ENCODE measurements at places on chromosomes 6 and 20.

- no peak for DNase-seq
These were observed 3.0 kb upstream of the GPX5 start for GRCh38 chr6:28522594-28523240.

GRCh38 chr20:35002426-35003210 is 47.0 kb downstream of the MYH7B start:
- no peak for DNase-seq

- DNase-seq: no peak
These were observed 21.1 kb downstream of the SPTLC3 start for GRCh38 chr20:13029687-13030375.

GRCh38 chr6:109747221-109747620 is 56.1 kb downstream of the FIG4 start:
- DNase-seq: no peak

- DNase-seq: peak; percentile 76
These were observed at the start of gene ZSCAN16 for GRCh38 chr6:28124350-28124970. Gene ZSCAN16, plus strand, starts transcription at chr6:28124609. Its CDS starts 835 bp downstream, at chr6:28125444.

- no peak for DNase-seq
These were observed 58.8 kb upstream of the CNKSR3 start for GRCh38 chr6:154569156-154569862.

- DNase-seq: no peak
These were observed 16.7 kb upstream of the GSTA3 start for GRCh38 chr6:52925919-52926792.

DNA sequence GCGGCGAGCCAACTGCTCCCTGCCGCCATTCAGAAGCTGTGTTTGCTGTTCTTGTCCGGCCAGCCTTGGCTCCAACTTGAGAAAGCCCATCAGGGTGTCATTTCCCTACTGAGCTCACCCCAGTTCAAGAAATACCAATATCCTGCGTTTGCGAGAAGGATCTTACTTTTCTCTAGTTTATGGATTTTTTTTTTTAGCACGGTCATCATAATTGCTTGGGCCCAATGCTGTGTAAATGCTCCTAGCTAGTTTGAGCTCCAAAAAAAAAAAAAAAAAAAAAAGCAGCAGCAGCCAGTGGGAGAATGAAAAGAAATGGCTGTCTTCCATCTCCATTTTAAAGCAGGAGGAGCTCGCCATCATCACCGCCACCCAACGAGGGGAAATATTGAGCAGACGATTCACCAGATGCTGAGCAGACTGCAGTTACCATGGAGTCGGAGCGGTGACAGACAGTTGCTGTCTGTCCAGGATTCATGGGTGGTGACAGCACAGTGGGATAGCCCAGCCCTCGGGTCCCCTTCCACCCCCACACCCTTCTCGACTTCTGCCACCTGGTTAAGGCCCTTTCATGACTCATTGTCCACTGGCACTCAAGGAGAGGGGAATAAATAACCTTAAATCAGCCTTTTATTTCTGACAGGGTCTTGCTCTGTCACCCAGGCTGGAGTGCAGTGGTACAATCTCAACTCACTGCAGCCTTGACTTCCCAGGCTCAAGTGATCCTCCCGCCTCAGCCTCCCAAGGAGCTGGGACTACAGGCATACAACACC is 132.4 kb upstream of the SNX9 start:
- DNase-seq: no peak

DNA sequence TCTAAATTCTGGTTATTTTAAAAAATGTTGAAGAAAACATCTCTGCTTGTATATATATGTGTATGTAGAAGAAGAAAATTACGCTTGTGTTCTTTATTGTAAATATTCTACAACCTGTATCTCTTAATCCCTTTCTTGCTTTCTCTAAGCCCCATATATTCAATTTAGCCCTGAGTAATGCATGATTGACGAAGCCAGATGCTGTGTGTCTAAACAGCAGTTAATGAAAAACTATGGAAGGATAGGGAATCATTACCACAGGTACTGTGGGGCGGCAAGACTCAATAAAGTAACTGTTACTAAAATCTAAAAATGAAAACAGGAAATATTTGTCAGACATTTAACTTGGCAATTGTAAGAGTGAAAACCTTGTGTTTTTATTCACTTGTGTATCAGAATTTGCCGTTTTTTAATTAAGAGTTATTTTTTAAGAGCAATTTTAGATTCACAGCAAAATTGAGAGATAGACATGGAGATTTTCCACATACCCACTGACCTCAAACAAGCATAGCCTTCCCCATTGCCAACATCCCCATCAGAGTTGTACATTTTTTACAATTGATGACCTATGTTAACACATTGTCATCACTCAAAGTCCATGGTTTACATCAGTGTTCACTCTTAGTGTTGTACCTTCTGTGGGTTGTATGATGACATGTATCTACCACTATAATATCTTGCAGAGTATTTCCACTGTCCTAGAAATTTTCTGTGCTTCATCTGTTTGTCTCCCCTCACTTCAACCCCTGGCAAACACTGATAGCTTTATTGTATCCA is 76.7 kb downstream of the BCKDHB start:
- DNase-seq: no peak

- DNase-seq: no peak
These were observed 1.0 kb downstream of the JARID2 start for GRCh38 chr6:15246666-15247499.

- no peak for DNase-seq
These were observed 130.0 kb downstream of the RFPL4B start for GRCh38 chr6:112477125-112477524.

- DNase-seq: no peak
These were observed 10.8 kb upstream of the CPNE5 start for GRCh38 chr6:36850021-36850420.

DNA sequence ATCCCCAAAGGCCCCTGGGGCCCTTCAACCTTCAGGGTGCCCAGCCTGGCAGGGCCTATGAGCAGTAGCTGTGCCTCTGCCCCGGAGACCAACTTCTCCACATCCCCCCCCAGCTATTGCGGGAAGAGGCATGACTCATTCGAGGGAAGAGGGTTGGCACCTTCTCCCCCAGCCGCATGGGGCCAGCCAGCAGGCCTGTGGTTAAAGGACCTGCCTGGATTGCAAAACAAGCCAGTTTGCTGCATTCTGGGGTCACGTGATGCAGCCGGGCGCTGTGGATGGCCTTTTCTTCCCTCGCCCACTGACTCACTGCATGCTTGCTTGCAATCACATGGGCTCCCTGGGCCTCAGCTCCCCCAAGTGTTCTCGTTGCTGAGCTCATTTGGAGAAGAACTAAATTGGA is 182.5 kb downstream of the MAFB start:
- DNase-seq: peak; percentile 95

GRCh38 chr6:13409991-13410390 is 77.4 kb downstream of the GFOD1 start:
- no peak for DNase-seq

DNA sequence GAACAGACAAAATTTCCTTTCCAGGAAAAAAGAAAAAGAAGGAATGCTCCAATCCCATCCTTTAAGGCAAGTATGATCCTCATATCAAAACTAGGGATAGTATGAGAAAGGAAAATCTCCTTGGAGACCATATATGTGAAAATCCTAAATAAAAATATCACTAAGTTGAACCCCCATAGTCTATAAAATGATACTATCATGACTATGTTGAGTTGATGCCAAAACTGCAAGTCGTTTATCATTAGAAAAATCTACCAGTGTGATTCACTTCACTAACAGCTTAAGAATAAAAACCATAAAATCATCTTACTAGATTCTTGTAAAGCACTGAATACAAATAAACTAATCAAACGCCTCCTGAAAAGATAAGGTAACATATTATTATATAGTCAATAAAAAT is 76.6 kb upstream of the STXBP5 start:
- no peak for DNase-seq

GRCh38 chr6:91299544-91300491 is 712.9 kb upstream of the MAP3K7 start:
- DNase-seq: no peak

DNA sequence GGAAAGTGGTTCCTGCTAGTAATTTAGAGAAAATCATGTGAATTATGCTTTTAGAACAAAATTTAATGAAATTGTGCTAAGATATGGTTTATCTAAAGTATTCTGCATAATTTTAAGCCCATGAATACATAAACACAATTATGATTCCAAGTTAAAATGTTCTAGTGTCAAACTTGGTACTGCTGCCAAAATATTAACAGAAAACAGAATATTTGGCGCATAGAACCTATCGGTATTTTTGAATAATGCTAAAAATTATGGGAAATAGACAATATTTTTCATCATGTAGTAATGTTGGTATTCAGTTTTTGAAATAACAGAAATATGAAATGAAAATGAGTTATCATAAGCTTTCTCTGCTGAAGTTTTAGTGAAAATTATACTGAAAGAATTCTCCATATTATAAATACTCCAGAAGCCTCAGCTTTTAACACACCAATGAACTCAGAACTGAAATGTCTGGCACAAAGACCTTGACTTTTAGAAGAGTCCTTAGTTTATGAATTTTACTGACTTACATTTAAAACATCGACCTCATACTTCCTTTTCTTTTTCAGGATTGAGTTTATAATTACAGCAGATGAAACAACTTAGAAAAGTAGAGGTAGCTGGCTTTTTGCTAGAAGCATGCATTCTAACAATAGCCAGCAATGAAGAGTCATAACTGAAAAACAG is 1192.3 kb upstream of the GJE1 start:
- no peak for DNase-seq

GRCh38 chr20:62571669-62572344 is 70.5 kb upstream of the SLCO4A1 start:
- DNase-seq: peak; percentile 43

- peak; percentile 74 for DNase-seq
These were observed 31.7 kb upstream of the CCN5 start for GRCh38 chr20:44683263-44684046.

- peak; percentile 18 for DNase-seq
These were observed 17.8 kb upstream of the HSF2 start for GRCh38 chr6:122381494-122382265.

DNA sequence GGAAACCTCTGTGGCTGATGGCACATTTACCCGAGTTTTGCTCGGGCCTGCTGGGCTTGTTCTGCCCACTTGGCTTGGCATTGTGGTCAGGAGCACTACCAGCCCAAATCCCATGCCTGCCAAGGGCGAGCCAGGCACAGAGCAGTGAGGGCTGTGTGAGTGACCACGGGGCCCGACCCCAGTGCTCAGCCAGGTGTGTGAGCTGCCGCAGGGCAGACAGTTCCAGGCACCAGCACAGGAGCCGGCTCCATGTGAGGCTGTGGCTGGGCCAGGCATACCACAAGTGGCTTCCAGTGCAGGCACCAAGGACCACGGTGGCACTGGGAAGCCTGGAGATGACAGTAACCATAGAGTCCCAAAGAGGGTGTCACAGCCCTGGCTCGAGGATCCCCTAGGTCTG is 1225.5 kb upstream of the GJE1 start:
- DNase-seq: no peak

- no peak for DNase-seq
These were observed 91.9 kb downstream of the FLRT3 start for GRCh38 chr20:14245368-14245970.

GRCh38 chr6:166418691-166419143 is 36.0 kb upstream of the MPC1 start:
- DNase-seq: no peak

DNA sequence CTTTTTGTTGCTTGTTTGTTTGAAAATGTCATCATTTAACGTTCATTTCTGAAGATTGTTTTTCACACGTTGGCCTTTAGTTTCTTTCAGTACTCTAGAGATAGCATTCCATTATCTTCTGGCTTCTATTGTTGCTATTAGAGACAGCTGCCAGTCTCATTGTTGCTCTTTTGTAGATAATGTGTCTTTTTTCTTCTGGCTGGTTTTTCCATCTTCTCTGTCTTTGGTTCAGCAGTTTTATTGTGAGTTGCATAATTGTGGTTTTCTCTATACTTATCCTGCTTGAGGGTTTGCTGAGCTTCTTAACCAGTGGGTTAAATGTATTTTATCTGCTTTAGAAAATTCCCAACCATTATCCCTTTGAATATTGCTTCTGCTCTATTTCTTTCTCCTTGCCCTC is 23.2 kb upstream of the AIG1 start:
- DNase-seq: no peak

DNA sequence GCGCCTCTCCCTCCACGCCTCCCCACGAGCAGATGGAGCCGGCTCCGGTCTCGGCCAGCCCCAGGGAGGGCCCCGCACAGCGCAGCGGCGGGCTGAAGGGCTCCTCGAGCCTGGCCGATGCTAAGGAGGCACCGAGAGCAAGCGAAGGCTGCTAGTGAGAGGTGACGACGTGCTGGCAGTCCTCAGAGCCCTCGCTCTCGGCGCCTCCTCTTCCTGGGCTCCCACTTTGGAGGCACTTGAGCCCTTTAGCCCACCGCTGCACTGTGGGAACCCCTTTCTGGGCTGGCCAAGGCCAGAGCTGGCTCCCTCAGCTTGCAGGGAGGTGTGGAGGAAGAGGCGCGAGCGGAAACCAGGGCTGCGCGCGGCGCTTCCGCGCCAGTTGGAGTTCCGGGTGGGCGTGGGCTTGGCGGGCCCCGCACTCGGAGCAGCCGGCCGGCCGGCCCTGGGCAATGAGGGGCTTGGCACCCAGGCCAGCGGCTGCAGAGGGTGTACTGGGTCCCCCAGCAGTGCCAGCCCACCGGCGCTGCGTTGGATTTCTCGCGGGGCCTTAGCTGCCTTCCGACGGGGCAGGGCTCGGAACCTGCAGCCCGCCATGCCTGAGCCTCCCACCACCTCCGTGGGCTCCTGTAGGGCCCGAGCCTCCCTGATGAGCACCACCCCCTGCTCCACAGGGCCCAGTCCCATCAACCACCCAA is 2.5 kb upstream of the TMEM14C start:
- peak; percentile 56 for DNase-seq

DNA sequence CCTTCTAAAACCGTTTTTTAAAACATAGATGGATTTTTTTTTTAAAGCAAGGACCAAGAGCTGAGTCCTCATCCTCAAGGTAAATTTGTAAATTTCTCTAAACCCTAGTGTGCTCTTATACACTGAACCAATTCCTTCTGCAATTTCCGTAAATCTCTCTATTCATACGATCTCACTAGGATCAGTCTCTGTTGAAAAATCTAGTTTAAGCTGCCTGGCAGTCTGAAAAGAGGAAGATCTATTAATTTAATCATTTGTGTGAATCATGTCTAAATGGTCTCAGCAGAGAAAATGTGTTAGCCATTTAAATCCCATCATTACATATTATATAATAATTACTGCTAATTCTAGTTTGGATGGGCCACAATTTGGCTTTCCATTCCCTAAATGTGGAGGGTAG is 184.2 kb upstream of the TSHZ2 start:
- DNase-seq: no peak

DNA sequence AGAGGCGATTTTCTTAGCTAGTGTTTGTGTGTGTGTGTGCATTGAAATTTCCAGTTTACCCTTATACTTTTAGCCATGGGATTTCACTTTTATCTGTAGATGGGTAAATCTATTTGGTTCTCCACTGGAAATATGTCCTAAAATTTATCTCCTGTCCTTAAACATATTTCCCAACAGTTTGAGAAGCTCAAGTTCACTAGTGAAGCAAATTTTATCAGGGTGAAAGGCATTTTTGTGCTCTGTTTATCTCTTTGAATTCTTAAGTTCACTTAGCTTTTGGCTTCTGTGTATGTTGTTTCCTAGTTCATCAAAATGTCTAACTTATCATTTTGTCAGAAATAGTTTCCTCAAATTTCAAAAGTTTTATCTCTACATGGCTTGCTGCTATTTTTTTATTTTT is 561.6 kb downstream of the PHF3 start:
- no peak for DNase-seq

- DNase-seq: peak; percentile 15
These were observed 64.8 kb upstream of the TMEM30A start for GRCh38 chr6:75349262-75349984.

- DNase-seq: no peak
These were observed 37.4 kb downstream of the GNAS start for GRCh38 chr20:58889798-58890517.

GRCh38 chr6:26455357-26455970 is 2.3 kb upstream of the BTN2A1 start:
- DNase-seq: no peak
